Panc1 (cell line): ENCODE measurements at places on chromosomes 13 and 19.
A peak's percentile ranks its signal among the peaks of the same experiment; 100 is the strongest.

DNA sequence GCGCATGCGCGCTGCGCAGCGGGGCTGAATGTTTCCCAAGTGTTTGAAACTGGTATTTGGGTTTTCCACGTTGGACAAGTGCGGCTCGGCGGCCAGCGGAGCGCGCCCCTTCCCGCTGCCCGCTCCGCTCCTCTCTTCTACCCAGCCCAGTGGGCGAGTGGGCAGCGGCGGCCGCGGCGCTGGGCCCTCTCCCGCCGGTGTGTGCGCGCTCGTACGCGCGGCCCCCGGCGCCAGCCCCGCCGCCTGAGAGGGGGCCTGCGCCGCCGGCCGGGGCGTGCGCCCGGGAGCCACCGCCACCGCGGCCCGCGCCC is at the start of gene ING1:
TSS of gene ING1 (plus strand) at position 59 of the 311 bp plus-strand sequence. CDS start 450 bp downstream, outside the sequence.
- DNase-seq: no peak

- DNase-seq: no peak
Observed at GRCh38 chr19:15644816-15645215, 4.1 kb downstream of the CYP4F3 start.

GRCh38 chr13:67061750-67062149 is 168.4 kb downstream of the PCDH9 start:
- no peak for DNase-seq

- no peak for DNase-seq
Observed at GRCh38 chr19:10661946-10662345, 7.8 kb downstream of the ILF3 start.

- no peak for DNase-seq
Observed at GRCh38 chr19:13920940-13921747, 15.1 kb downstream of the CC2D1A start.

GRCh38 chr19:38557205-38557799 is 60.5 kb downstream of the MAP4K1 start:
- no peak for DNase-seq

GRCh38 chr13:52862358-52863206 is 14.1 kb upstream of the PCDH8 start:
- DNase-seq: peak; percentile 7

DNA sequence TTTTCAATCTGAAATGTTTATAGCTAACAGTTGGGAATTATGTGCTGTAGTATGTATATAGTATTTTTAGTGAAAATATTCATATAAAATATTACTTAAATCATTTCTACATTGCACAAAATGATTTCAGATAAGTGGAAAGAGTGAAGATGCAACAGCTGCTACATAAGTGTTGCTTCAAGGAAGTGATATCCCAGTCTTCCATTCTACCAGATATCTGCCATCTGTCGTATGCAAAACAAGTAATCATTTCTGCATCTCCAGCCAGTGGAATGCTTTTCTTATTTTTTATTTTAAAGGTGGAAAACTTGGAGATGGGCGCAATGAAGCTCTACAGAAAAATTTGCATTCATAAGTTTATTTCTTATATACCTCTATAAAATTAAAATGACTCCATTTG is 152.5 kb upstream of the MAB21L1 start:
- no peak for DNase-seq

GRCh38 chr19:28730791-28731512 is 482.0 kb downstream of the UQCRFS1 start:
- no peak for DNase-seq

DNA sequence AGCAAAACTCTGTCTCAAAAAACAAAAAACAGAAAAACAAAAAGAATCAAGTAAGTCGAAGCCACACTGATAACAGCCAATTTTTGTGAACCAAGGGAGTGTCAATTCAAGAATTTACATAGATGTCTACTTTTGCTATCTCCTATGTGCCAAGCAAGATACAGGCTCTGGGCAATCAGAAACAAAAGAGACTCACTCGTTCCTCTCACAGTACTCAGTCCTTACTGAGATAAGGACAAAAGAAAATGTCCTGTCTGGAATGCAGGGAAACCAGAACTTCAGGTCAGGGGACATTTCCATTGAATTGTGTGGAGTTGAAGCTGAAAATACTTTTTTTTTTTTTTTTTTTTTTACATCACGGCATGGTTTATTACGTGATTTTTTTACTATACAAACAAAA is 53.0 kb downstream of the NLRP12 start:
- no peak for DNase-seq

- no peak for DNase-seq
Observed at GRCh38 chr13:99378985-99379733, 72.0 kb upstream of the GPR183 start.

DNA sequence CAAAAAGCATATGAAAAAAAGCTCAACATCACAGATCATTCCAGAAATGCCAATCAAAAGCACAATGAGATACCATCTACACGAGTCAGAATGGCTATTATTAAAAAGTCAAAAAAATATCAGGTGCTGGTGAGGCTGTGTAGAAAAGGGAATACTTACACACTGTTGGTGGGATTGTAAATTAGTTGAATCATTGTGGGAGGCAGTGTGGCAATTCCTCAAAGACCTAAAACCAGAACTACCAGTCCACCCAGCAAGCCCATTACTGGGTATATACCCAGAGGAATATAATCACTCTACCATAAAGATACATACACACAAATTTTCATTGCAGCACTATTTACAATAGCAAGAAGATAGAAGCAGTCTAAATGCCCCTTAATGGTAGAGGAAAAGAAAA is 529.9 kb downstream of the SLITRK1 start:
- no peak for DNase-seq

- DNase-seq: no peak
Observed at GRCh38 chr19:54248016-54248601, 5.5 kb upstream of the LILRA6 start.

DNA sequence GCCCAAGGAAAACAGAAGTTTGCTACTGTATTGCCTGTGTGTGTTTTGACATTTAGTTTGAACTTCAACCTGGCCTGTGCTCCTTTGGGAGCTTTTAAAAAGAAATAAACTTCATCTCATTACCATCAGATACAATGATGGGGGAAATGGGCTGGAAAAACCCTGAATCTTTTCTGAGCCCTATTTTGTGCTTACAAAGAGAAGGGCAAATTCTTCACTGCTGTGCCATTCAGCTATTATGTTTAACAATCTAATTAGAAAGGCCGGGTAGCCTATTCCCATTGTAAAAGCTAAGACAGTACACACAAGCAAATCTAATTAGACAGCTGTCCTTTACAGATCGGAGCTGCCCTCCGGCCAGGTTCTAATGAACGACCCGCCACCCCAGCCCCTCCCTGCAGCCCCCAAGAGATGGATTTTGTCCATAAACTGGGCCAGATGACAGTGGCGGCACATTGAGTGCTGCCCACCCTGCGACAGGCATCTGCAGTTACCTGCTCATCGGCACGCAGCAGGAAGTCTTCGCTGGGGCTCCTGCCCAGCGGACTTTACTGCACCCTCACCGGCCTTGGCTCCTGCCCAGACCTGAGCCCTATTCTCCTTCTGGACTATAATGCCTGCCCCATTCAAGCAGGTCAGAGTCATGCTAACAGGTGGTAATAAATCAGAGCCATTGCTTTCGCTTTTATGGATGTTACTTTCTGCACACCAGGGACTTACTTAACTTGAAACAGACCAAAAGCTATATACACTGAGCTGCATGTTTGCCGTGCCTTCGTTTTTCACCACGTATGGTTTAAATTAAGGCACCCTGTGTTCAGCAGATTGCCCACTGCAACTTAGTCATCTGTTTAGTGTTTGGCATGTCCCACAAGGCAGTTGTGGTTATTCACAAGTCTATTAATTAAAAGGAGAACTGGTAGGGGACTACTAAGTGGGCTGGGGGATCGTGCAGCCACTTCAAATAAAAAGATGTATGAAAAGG is 549.6 kb downstream of the FGF9 start:
- DNase-seq: no peak

DNA sequence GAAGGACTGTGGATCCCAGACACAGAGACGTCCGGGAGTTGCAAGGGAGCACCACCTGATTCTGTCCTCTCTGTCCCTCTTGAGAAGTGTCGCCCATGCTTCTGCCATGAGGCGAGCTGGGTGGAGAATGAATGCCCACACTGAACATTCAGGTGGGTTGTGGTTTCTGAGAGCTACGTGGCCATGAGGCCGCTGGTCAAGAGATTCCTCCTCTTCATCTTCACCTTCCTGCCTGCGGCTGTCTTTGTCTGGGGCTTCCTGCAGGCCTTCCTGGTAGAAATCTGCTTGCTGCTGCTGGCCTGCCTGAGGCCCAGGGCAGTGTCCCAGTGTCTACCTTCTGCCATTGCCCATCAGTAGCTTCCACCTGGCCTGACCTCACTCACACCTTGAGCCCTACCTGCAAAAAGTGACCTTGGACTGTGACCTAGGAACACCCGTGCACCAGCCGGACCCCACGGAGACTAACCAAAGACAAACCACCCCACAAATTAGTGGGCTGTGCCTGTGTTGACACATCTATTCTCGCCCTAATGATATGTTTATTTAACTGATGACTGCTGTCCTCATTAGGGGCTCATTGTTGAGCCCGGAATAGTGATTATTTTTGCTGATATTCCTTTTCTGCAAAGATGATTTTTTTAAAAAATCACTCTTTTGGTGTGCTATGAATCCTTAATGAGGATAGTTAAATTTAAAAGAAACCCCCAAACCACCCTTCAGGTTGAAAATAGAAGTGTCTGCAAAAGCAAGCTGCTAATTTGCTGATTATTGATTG is 38.7 kb upstream of the ZNF536 start:
- DNase-seq: no peak

DNA sequence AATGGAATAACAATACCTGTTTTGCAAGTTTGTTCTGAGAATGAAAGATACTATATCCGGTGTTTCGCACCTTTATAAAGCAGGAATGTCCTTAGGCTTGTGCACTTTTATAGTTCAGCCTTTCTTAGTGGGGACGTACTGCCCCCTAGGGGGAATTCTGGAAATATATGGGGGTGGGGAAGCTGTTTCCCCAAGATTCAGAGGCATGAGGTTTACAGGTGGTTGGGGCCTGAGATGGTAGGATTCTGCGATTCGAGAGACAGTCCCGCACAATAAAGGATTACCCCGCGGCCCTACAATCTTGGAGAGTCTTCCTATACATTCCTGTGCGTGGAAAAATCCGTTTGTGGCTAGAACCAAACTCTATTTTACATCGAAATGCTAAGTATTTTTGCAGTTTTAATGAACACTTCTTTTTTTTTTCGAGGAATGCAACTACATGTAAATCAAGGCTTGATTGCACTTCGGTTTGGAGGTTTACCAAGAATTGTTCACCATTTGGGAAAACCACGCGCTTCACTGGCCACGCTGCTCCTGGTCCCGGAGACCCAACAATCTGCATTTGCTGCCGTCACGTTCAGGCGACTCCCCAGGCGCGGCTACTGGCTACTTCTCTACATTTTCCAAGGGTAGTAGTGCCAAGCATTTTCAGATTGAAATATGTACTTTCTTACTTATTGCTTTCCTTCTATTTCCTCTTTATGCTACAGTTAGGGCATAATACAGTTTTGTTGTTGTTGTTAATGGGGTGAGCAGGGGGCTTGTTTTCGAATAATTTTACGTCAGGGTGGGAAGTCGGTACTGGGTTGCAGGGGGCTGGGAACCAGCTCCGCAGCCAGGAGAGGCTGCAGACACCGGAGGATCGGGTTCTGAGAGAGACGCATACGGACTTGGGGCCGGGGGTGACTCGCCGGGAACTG is 830 bp downstream of the NEK5 start:
- peak; percentile 51 for DNase-seq

DNA sequence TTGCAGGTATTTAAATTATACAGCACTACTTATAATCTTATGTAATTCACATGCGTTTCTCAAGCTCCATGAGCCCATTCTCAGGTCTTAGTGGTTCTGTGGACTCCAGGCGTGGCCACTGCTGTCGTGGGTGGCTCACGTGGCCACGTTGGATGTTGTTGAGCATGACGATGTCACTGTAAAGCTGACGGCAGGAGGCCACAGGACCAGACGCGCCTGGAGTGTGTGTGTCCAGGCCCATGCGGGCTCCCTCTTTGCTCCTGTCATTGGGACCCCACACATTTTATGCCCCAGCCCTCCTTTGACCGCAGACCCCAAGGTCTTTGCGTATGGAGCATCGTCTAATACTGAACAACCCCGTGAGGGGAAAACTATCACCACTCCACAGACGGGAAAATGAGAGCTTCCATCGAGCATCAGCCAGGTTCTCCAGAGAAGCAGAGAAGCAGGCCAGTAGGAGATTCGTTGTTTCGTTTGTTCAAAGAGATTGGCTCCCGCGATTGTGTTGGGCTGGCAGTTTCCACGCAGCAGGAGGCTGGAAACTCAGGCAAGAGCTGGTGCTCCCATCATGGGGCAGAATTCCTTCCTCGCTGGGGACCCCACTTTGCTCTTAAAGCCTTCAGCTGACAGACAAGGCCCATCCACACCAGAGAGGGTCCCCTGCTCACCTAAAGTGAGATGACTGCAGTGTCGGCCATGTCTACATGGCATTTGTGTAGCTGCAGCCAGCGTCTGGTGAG is 129.3 kb upstream of the SPACA7 start:
- no peak for DNase-seq

GRCh38 chr19:15534957-15535864 is 26.9 kb downstream of the CYP4F22 start:
- no peak for DNase-seq

GRCh38 chr13:40483601-40484000 is 182.8 kb downstream of the FOXO1 start:
- DNase-seq: no peak

DNA sequence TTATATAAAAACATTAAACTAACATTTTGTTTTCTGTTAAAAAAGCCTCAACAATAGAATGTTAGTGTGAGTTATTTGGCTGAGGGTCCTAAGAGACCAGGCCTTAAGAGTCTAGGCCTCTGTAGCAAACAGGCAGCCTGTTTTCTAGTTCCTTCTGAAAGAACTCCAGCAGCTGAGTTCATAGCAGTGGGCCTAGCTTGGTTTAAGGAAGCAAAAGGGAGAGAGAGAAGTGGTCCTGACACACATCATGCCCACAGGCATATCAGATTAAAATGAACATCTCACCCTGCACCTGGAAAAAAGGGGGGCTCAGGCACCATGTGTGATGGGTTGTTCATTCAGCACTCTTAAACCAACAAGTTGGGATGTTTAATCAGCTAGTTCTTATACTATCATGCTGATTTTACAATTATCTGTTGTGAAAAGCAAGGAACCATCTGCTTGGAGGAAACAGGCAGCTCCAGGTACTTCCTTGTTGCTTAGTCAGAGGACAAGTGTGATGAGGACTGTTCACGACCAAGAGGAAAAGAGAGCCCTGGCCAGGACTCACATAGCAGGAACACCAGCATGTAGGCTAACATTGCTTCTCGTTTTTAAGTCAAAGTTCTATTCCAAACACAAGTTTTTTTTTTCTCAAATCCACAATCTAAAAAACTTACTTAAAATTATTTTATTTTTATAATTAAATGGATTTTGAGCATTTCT is 81.3 kb upstream of the FRY start:
- DNase-seq: no peak

DNA sequence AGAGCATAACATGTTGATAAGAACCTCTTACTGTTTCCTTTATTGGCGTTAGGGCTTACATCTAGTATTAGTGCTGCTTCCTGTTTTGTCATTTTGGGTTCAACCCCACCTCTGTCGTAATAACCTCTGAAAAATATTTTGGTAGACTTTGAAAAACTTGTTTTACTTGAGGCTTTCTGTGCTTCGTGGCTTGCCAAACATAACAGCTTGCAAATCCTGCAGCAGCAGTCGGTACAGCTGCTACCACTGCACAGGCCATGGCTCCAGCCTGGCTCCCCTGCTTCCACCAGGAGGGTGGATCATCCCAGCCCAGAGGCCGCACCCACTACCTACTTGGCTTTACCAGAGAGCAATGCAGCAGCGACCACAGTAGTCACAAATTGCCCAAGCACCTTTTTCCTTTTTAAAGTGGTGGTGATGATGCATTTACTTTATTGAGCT is 11.8 kb upstream of the CEACAM4 start:
- DNase-seq: no peak
